ENCODE measurements at places on chromosomes 5 and 9.

DNA sequence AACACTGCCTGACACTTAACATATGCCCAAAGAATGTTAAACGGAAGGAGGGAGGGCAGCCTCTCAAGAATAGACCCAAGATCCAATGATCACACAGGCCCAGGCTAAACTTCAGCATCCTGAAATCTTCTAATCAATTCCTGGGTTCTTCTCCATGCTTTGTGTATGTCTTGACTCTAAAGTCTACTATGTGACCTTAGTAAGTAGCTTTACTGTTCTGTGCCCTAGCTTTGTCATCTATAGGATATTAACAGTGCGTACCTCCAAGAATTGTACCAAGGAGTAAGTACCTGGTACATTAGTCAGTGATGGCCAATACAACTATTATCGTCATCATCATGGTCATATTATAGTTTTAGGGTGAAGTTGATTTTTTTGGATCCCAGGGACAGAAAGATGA lies 96.6 kb downstream of the SGCD start:
- no peak for DNase-seq

- no peak for DNase-seq
Measured at GRCh38 chr5:58369513-58370190, 90.2 kb downstream of the PLK2 start.

- no peak for DNase-seq
Measured at GRCh38 chr5:37918424-37918823, 78.6 kb upstream of the GDNF start.

GRCh38 chr9:111630182-111630963 lies 761 bp upstream of the DNAJC25 start:
- no peak for DNase-seq

DNA sequence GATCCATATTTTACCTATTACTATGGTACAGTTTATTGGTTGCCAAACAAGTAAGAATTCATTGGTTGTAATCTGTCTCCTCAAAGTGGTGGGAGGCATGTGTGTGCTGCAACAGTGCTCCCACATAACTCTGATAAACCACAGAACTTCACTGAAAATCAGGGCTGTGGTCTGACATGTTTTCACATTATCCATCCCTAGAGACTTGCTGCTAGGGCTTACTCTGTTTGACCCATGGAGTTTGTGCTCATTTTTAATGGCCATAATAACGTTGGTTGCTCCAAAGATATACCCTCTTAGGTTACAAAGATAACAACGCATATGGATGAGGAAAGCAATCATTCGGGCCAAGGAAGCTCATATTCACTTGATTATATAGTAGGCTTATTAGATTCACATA lies 37.0 kb downstream of the HACD4 start:
- no peak for DNase-seq

DNA sequence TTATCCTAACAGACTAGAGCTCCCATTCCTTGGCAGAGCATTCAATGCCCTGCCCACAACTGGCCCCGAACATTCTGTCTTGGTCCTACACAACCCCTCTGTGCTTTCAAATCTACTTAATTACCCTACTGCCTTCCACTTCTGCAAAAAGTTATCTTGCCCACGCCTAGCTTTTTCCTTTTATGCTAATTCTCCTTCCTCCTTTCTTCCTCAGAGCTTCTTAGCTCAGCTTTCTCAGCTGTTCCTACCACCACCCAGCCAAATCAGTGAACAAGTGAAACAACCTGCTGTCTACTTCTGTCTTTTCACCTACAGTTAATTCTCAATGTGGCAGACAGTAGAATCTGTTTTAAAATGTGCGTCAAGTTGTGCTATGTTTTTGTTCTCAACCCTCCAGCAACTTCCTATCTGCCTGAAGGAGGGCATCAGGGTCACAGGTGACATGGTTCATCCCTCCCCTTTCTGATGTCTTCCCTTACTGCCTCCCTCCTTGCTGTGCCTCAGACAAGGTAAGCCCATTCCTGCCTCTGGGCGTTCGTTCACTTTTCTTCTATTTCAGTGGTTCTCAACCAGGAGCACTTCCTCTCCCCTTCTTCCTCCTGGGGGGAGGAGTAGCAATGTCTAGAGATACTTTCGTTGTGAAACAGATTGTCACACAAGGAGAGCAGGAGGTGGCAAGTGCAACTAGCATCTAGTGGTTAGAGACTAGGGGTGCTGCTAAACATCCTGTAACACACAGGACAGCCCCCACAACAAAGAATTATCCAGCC lies 1.3 kb upstream of the REEP5 start:
- no peak for DNase-seq

GRCh38 chr5:72611118-72611730 lies 104.0 kb upstream of the ZNF366 start:
- peak; percentile 90 for DNase-seq

DNA sequence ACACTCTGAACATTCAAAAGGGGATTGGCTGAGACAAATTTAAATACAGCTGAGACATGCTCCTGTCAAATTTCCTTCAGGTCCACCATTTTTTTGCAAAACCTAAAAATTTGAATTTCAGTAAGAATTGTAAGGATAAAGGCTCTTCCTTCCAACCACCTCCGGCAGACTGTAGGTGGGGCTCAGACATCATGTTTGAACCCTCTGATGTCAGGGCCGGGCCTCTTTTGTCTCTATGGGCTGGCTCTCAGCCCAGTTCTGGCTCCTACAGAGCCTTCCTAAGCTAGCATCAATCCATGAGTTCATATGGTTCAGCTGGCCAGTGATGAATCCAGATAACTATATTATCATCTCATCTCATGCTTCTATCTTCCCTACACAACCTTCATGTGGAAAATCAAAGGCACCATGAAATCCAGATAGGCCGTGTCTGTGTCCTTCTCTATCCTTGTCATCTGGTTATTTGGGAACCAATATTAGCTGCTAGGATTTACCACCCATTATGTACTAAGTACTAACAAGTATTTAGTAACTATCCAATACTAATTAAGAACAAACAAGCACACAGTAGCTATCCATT lies 44.2 kb downstream of the NIPSNAP3B start:
- peak; percentile 83 for DNase-seq
